Activated T-helper 1 cell treated with anti-CD3 and anti-CD28 coated beads, Interleukin-12 subunit alpha, Interleukin-12 subunit beta, Interleukin-2, Interleukin-4 antibody, amounts not matched to agents 30 ng/mL and 10 ng/mL and 1 ng/mL, durations not matched to agents 14 hours and 24 hours and 36 hours (primary cell): ENCODE measurements at places on chromosomes 2 and 18. TPM values are rescaled to one million over a fixed set of nuclear protein-coding genes. Genes with fewer than 3 reads are reported as not detected.

The MYCN gene
- total RNA-seq: not detected in 2 replicates

The POTEJ gene
- total RNA-seq: not detected in 2 replicates

The GPR45 gene
- not detected in 2 replicates for total RNA-seq

The SEMA4C gene
- total RNA-seq: 18.7 and 20.6 TPM in 2 replicates

The KHK gene
- 12.2 and 12.4 TPM in 2 replicates for total RNA-seq

The RAX gene
- total RNA-seq: not detected in 2 replicates

The SULT1C2 gene
- total RNA-seq: not detected in 2 replicates

The GALNT13 gene
- not detected in 2 replicates for total RNA-seq

The PPP1R7 gene
- total RNA-seq: 115 and 118 TPM in 2 replicates

The RAPGEF4 gene
- total RNA-seq: 0.31 and 0.42 TPM in 2 replicates

The C1QL2 gene
- total RNA-seq: not detected in 2 replicates

The TMEM247 gene
- not detected in 2 replicates for total RNA-seq

The LIMS3 gene
- total RNA-seq: 0.12 and 0.36 TPM in 2 replicates

The MC2R gene
- not detected in 2 replicates for total RNA-seq
